K562 (cell line): ENCODE measurements at places on chromosomes 11 and 22. TPM values are rescaled to one million over a fixed set of nuclear protein-coding genes. Genes with fewer than 3 reads are reported as not detected.

PGA5 gene
- total RNA-seq, result not detected in 2 replicates

GLB1L3 gene
- 0.27 and 0.36 TPM in 2 replicates for total RNA-seq

- no peaks in the 10 kb centered on the region for H3K27me3 ChIP-seq
- no peaks in the 10 kb centered on the region for H3K4me1 ChIP-seq
- no peaks in the 10 kb centered on the region for H3K36me3 ChIP-seq
- no peak for DNase-seq
- H3K4me3 ChIP-seq, result no peak overlapping the region
Observed at GRCh38 chr11:87425943-87426342, 388.2 kb downstream of the TMEM135 start.

DNA sequence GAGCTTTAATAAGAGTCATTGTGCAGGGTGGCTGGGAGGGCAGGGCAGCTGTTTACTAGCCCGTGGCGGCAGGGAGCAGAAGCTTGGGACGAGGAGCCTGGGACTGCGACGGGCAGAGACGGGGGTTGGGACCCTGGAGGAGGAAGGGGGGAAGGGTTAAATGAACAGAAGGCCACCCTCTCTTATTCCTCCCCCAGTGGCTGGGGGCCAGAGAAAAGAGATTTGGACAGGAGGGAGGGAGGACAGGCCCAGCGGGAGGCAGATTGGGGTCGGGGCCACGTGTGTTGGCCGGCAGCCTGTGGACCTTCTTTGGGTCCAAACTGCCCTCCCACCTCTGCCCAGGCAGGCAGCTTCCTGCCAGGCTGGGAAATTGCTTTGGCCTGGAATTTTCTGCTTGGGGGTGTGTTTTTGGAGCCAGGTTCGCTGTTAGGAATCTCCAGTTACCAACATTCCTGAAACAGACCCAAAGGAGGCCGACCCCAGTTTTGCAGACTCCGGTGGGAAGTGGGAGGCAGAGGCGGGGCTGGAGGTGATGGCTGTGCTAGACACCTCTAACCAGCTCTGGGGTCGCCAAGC, 50.2 kb downstream of the APOL3 start:
- no peaks in the 10 kb centered on the region for H3K4me1 ChIP-seq
- H3K36me3 ChIP-seq, result no peaks in the 10 kb centered on the region
- DNase-seq, result no peak
- no peak overlapping the region for H3K27ac ChIP-seq

GRCh38 chr11:132734217-132734616, 798.1 kb downstream of the OPCML start:
- DNase-seq, result no peak
- no peak overlapping the region for H3K4me3 ChIP-seq
- no peaks in the 10 kb centered on the region for H3K27me3 ChIP-seq
- H3K36me3 ChIP-seq, result no peaks in the 10 kb centered on the region
- H3K4me1 ChIP-seq, result no peaks in the 10 kb centered on the region

DNA sequence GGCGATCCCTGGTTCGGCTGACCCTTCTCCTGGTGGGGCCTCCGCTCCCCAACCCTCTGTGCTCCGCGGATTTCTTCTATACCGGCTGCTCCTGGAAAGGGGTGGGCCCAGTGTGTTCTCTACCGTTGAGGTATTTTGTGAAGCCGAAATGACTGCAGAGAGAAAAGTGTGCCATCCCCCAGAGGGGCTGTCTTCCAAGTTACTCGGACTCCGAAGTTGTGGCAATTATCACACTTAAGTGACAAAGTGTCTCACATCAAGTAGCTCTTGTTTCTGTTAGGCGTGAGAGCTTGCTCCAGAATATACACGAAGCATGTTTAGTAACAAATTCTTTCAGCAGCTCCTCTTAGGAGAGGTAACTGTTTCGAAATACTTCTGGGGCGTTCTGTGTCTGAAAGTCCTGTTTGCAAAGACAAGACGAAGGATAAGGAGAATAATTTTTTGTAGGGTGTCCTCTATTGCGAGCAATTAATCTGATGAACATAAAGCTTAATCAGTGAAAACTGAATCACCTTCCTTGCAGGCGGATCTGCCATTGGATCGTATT, 434 bp downstream of the XPNPEP3 start:
- peak overlapping the region; percentile 95 for H3K27ac ChIP-seq

- no peak for DNase-seq
- H3K4me3 ChIP-seq, result no peak overlapping the region
- H3K4me1 ChIP-seq, result no peaks in the 10 kb centered on the region
- no peaks in the 10 kb centered on the region for H3K27me3 ChIP-seq
Observed at GRCh38 chr11:100740440-100740839, 53.4 kb downstream of the ARHGAP42 start.

NTM gene
- total RNA-seq, result not detected in 2 replicates

SLC25A45 gene
- 0.92 and 2.2 TPM in 2 replicates for total RNA-seq

FAM180B gene
- total RNA-seq, result not detected in 2 replicates

PELI3 gene
- 4.0 and 4.2 TPM in 2 replicates for total RNA-seq

SLCO2B1 gene
- 11.6 and 13.1 TPM in 2 replicates for total RNA-seq

CDC42BPG gene
- total RNA-seq, result 7.4 and 8.8 TPM in 2 replicates

ARFIP2 gene
- total RNA-seq, result 42.9 and 46.5 TPM in 2 replicates

DNA sequence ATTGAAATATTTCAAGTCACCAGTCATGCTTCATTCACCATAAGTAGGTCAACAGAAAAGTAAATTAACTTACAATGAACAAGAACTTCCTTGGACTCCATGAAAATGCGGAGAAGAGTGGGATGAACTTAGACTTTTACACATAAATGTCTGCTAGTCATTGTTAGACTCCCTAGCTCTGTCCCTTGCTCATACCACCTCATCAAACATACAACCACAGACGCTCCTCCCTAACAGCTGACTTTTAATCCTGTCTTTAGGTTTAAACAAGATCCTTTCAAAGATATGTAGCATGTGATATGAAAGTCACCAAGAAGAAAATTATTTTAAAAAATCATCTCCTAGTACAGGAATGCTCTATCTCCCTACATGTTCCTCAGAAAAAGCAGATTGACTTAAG, 248.1 kb downstream of the DLG2 start:
- no peaks in the 10 kb centered on the region for H3K4me1 ChIP-seq
- DNase-seq, result no peak
- no peak overlapping the region for H3K27ac ChIP-seq
- no peak overlapping the region for H3K4me3 ChIP-seq
- H3K27me3 ChIP-seq, result no peaks in the 10 kb centered on the region

GRCh38 chr22:26433805-26434204, 4.7 kb downstream of the ASPHD2 start:
- no peaks in the 10 kb centered on the region; the same call in 2 of the 3 replicates for H3K4me1 ChIP-seq
- H3K4me3 ChIP-seq, result no peak overlapping the region
- no peaks in the 10 kb centered on the region for H3K36me3 ChIP-seq
- no peak for DNase-seq
- no peak overlapping the region for H3K27ac ChIP-seq

C1QTNF6 gene
- 0.75 and 0.81 TPM in 2 replicates for total RNA-seq

DNA sequence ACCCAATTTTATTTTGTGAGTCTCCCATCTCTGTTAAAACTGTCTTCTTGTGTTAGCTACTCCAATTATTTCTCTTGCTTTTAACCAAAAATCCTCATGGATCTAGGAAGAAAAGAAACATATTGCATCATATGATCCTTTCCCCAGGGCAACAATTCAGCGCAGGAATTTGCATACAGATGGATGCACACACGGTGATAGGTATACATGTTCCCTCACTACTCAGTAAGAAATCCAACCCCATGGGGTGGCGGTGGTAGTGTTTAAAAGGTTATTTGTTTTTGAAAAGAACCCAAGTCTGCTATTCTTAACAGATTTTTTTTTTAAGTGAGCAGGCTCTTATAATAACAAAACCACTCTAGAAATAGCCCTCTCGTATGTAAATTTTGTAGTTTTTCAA, 4.2 kb upstream of the SYN3 start:
- H3K27me3 ChIP-seq, result no peaks in the 10 kb centered on the region
- no peak overlapping the region for H3K4me3 ChIP-seq
- peaks cover 6% of the 10 kb centered on the region; the same call in 1 of the 2 replicates for H3K4me1 ChIP-seq
- H3K36me3 ChIP-seq, result no peaks in the 10 kb centered on the region
- DNase-seq, result no peak

DNA sequence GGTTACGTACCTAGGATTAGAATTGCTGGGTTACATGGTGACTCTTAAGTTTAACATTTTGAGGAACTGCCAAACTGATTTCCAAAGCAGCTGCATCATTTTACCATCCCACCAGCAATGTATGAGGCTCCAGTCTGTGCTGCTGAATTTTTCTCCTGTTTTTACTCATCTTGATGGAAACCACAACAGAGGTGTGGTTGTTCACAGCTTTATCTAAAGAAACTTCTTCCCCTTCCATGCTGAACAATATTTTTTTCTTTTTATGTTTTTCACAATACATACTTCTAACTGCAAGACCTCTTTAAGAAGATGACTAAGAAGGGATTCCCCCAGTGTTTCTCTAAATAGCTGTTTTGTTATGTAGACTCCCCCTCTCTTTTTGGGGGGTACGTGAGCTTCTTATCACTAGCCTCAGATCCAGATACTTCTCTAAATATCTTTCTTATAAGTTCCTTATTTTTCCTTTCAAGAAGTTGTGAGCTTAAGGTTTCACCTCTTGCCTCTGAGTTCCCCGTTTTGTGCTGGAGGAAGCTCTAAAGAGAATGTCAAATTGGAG, 24.0 kb downstream of the TCP11L1 start:
- H3K36me3 ChIP-seq, result peaks cover 11% of the 10 kb centered on the region; the same call in 2 of the 3 replicates
- H3K4me3 ChIP-seq, result no peak overlapping the region
- no peak for DNase-seq
- H3K4me1 ChIP-seq, result no peaks in the 10 kb centered on the region

- no peak for DNase-seq
- no peaks in the 10 kb centered on the region for H3K36me3 ChIP-seq
- H3K4me1 ChIP-seq, result peaks cover 17% of the 10 kb centered on the region
- no peaks in the 10 kb centered on the region for H3K27me3 ChIP-seq
Observed at GRCh38 chr22:25563761-25564319, 635 bp upstream of the GRK3 start.

DNA sequence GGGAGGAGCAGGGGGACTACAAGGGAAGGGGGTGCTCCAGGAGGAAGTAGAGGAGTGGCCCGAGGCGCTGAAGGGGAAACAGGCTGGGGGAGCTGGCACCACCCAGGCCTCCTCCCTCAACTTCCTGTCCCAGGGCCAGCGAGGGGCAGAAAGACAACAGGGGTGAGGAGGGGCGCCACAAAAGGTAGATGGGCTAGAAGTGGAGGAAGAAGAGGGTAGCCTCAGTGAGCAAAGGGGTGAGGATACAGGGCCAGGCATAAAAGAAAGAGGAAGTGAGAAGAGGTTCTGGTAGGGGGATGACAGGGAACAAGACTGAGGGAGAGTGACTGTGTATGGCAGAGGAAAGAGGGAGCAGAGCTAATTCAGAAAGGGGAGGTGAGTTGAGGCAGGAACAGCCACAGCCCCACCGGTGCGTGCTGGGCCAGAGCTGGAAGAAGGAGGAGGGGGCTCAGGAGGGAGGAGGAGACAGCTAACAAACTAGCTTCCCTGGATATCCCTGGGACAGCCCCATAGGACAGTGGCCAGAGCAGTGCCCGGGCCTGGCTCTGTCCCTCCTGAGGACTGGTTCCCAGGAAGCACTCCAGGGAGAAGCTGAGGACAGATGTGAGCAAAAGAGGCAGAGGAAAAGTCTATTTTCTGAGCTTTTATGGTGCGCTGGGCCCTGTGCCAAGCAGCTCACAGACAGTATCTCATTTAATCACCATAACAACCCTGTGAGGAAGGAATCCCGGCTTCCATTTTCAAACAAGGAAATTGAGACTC, 8.5 kb downstream of the DCHS1 start:
- H3K4me3 ChIP-seq, result no peak overlapping the region
- DNase-seq, result no peak
- H3K36me3 ChIP-seq, result no peaks in the 10 kb centered on the region
- H3K27me3 ChIP-seq, result no peaks in the 10 kb centered on the region; the same call in 2 of the 3 replicates

GRCh38 chr11:117855912-117856651, 20.4 kb downstream of the FXYD6 start:
- H3K4me3 ChIP-seq, result no peak overlapping the region
- DNase-seq, result no peak
- no peaks in the 10 kb centered on the region for H3K4me1 ChIP-seq

GRCh38 chr11:95943546-95943945, 19.6 kb upstream of the MTMR2 start:
- no peak overlapping the region for H3K4me3 ChIP-seq
- DNase-seq, result no peak
- H3K27ac ChIP-seq, result no peak overlapping the region
- no peaks in the 10 kb centered on the region for H3K27me3 ChIP-seq
